A549 treated with DMSO at 1 μM for 4 hours (cell line): ENCODE measurements at places on chromosomes 16 and 17. TPM values are rescaled to one million over a fixed set of nuclear protein-coding genes. Genes with fewer than 3 reads are reported as not detected.

The RNU2-1 gene
- not detected in 5 replicates for total RNA-seq

The PDILT gene
- total RNA-seq = not detected in 5 replicates

The GCGR gene
- 0.26 to 0.56 TPM (median 0.38 TPM) in 5 replicates for total RNA-seq

The HYDIN gene
- 0.30 to 0.52 TPM (median 0.39 TPM) in 5 replicates for total RNA-seq

The SLC35G6 gene
- total RNA-seq = not detected in 5 replicates

The NAT9 gene
- 52.1 to 64.3 TPM (median 56.3 TPM) in 5 replicates for total RNA-seq

The ENPP7 gene
- total RNA-seq = not detected in 5 replicates

The COX10 gene
- 19.3 to 22.6 TPM (median 21.1 TPM) in 5 replicates for total RNA-seq

The EPOP gene
- 11.8 to 15.4 TPM (median 14.1 TPM) in 5 replicates for total RNA-seq

The ITGB4 gene
- 44.5 to 54.7 TPM (median 48.0 TPM) in 5 replicates for total RNA-seq

The MPP2 gene
- total RNA-seq = 1.7 to 3.2 TPM (median 2.1 TPM) in 5 replicates

The PABPN1L gene
- total RNA-seq = not detected in 5 replicates

The SLC5A2 gene
- total RNA-seq = 0.30 to 0.74 TPM (median 0.44 TPM) in 4 of 5 replicates, not detected in the other

The CDH8 gene
- total RNA-seq = 0.19 to 1.3 TPM (median 0.50 TPM) in 5 replicates

The BEAN1 gene
- 2.6 to 4.4 TPM (median 2.9 TPM) in 5 replicates for total RNA-seq

The NDUFAF8 gene
- total RNA-seq = 108 to 230 TPM (median 200 TPM) in 5 replicates

The HOXB1 gene
- total RNA-seq = not detected in 5 replicates

The UTS2R gene
- not detected in 5 replicates for total RNA-seq

The TSPAN10 gene
- 4.4 to 6.3 TPM (median 5.9 TPM) in 5 replicates for total RNA-seq

The ITGAE gene
- total RNA-seq = 88.1 to 104 TPM (median 96.7 TPM) in 5 replicates

The SLC6A2 gene
- total RNA-seq = 0.04 TPM in 1 of 5 replicates, not detected in the others

The CHST5 gene
- total RNA-seq = 0.07 to 0.10 TPM (median 0.08 TPM) in 3 of 5 replicates, not detected in the others

The CHST4 gene
- total RNA-seq = 0.06 to 0.15 TPM (median 0.08 TPM) in 3 of 5 replicates, not detected in the others

The HSD17B2 gene
- total RNA-seq = 0.10 TPM in 1 of 5 replicates, not detected in the others

The CDRT15L2 gene
- total RNA-seq = not detected in 5 replicates

The MAP2K6 gene
- total RNA-seq = 8.2 to 11.6 TPM (median 10.0 TPM) in 5 replicates

The RRAD gene
- total RNA-seq = 9.6 to 19.5 TPM (median 11.4 TPM) in 5 replicates

The APOH gene
- 3.9 to 6.0 TPM (median 5.1 TPM) in 5 replicates for total RNA-seq

The SPATA22 gene
- total RNA-seq = not detected in 5 replicates

The KRT12 gene
- total RNA-seq = not detected in 5 replicates

The TAC4 gene
- total RNA-seq = not detected in 5 replicates

The TLCD3B gene
- total RNA-seq = 0.31 to 0.68 TPM (median 0.43 TPM) in 5 replicates

The DHRS7C gene
- total RNA-seq = not detected in 5 replicates

The TMC7 gene
- total RNA-seq = 7.5 to 11.0 TPM (median 9.6 TPM) in 5 replicates

The RNF112 gene
- 0.21 to 0.92 TPM (median 0.52 TPM) in 5 replicates for total RNA-seq

The HSPB9 gene
- not detected in 5 replicates for total RNA-seq

The MAPT gene
- 1.5 to 1.7 TPM (median 1.6 TPM) in 5 replicates for total RNA-seq

The RAD51D gene
- 23.2 to 30.6 TPM (median 28.4 TPM) in 5 replicates for total RNA-seq

The CCL16 gene
- total RNA-seq = not detected in 5 replicates

The ZNF668 gene
- 12.1 to 21.7 TPM (median 16.0 TPM) in 5 replicates for total RNA-seq

The BCAR1 gene
- total RNA-seq = 67.4 to 94.3 TPM (median 76.5 TPM) in 5 replicates

The CACNG3 gene
- total RNA-seq = not detected in 5 replicates

The TBC1D3C gene
- 0.06 TPM in 1 of 5 replicates, not detected in the others for total RNA-seq

The KCNH6 gene
- not detected in 5 replicates for total RNA-seq

The TP53TG3B gene
- total RNA-seq = 0.24 to 0.43 TPM (median 0.27 TPM) in 3 of 5 replicates, not detected in the others

The NEUROD2 gene
- not detected in 5 replicates for total RNA-seq

The PRAC2 gene
- total RNA-seq = not detected in 5 replicates

The C17orf113 gene
- total RNA-seq = 0.52 to 0.77 TPM (median 0.63 TPM) in 5 replicates

The C17orf107 gene
- total RNA-seq = 0.17 to 0.29 TPM (median 0.28 TPM) in 5 replicates

The PRRT2 gene
- 0.30 to 0.43 TPM (median 0.34 TPM) in 5 replicates for total RNA-seq

The FAM83G gene
- 35.9 to 42.4 TPM (median 38.5 TPM) in 5 replicates for total RNA-seq

The ATP2C2 gene
- total RNA-seq = 0.06 to 0.15 TPM (median 0.14 TPM) in 5 replicates

The DECR2 gene
- total RNA-seq = 23.0 to 28.9 TPM (median 24.7 TPM) in 5 replicates

The SLC5A10 gene
- 0.12 to 0.25 TPM (median 0.18 TPM) in 5 replicates for total RNA-seq

The CSH2 gene
- not detected in 5 replicates for total RNA-seq

The ACSM2A gene
- not detected in 5 replicates for total RNA-seq

The TBC1D26 gene
- not detected in 5 replicates for total RNA-seq
